ENCODE measurements at places on chromosomes 3 and 15.

- DNase-seq, result no peak
Observed at GRCh38 chr3:41176596-41176995, 22.7 kb upstream of the CTNNB1 start.

GRCh38 chr3:71930056-71930991 is 145.4 kb upstream of the PROK2 start:
- no peak for DNase-seq

GRCh38 chr15:31435912-31436628 is 109.4 kb downstream of the KLF13 start:
- no peak for DNase-seq

GRCh38 chr3:112048911-112049310 is 14.4 kb downstream of the TMPRSS7 start:
- DNase-seq, result no peak

DNA sequence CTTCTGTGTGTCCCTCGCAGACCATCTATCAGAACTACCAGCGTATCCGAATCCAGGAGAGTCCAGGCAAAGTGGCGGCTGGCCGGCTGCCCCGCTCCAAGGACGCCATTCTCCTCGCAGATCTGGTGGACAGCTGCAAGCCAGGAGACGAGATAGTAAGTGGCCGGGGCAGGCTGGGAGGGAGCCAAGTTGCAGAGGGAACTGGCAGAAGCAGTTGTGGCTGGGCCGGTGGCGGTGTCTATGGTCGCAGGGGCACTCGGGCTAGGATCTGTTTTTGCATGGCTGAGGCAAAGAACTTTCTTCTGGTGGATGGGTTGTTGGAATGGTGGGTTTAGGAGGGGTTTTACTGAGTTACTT is 10.1 kb downstream of the MCM2 start:
- no peak for DNase-seq

- no peak for DNase-seq
Observed at GRCh38 chr3:140602781-140603180, 75.1 kb upstream of the TRIM42 start.

GRCh38 chr15:63385911-63386531 is 4.4 kb upstream of the CA12 start:
- DNase-seq, result no peak

DNA sequence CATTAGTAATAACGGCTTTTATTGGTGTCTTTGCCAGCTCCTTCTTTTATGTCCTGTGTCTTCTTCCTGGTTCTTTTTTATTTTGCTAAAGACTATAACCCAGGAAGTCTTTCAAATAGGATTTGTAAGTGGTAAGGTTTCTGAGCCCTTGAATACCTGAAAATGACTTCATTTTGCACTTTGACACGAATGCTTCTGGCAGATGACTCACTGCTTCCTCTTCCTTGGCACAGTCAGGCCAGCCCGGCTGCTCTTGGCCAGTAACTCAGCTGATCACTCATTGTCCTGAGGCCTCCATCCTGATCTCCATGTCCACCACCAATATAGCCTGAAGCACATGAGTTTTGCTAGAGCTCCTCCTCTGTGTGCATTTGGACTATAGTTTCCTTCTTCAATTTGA is 48.7 kb upstream of the NR2E3 start:
- no peak for DNase-seq

DNA sequence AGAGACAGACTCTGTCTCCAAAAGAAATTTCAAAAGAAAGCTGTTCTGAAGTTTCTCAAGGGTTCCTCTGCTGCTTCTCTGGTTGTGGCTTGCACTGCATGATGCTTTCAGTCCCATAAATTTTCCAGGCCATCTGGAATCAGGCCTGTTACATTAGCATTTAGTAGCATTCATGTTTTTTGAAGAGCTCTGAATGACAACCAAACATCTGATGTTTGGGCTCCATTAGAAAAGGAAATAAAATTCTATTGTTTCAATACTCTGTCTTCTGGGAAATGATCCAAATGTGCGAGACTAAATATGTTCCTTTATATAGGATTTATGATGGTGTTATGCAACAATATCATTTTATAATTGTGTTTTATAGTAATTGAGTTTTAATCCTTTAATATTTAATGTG is 455.8 kb downstream of the GABRG3 start:
- DNase-seq, result peak; percentile 78

GRCh38 chr15:69298697-69299441 is at the start of gene PAQR5:
Gene PAQR5, plus strand, starts transcription at chr15:69298912. Its CDS starts 61,169 bp downstream, at chr15:69360081.
- peak; percentile 8 for DNase-seq

DNA sequence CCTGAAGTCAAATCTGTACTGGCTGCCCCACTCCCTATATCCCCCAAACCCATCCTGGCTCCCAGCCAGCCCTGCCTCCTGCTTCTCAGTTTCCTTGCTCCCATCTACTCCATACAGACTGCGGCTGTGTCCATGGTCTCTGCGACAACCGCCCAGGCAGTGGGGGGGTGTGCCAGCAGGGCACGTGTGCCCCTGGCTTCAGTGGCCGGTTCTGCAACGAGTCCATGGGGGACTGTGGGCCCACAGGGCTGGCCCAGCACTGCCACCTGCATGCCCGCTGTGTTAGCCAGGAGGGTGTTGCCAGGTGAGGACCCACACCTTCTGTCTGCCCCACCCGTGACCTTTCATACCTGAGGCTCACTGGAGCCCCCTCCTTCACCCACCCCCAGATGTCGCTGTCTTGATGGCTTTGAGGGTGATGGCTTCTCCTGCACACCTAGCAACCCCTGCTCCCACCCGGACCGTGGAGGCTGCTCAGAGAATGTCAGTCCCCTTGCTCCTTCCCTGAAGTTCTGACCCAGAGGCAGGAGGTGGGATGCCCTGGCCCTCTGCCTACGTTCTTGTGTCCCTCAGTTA is 14.7 kb downstream of the STAB1 start:
- DNase-seq, result no peak

GRCh38 chr15:64070106-64070505 is 23.5 kb downstream of the CIAO2A start:
- no peak for DNase-seq

GRCh38 chr3:27714146-27714526 is 8.0 kb downstream of the EOMES start:
- DNase-seq, result no peak

DNA sequence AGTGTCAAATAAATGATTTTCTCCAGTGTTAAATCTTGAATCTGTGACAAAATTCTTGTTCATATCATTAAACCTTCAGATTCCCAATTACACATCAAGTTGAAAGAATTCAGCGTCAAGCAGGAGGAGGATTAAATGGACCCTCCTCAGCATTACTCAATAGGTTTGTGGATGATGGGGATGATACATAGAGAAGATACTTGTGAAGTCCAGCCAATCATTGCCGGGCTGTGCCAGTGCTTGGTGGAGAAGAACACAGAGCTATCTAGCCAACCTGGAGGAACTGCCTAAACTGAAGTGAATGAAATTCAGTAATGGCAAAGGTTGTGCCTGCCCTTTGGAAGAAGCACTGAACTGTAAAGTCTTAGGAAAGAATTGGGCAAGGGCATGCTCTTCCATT is 47.0 kb upstream of the PRICKLE2 start:
- no peak for DNase-seq

DNA sequence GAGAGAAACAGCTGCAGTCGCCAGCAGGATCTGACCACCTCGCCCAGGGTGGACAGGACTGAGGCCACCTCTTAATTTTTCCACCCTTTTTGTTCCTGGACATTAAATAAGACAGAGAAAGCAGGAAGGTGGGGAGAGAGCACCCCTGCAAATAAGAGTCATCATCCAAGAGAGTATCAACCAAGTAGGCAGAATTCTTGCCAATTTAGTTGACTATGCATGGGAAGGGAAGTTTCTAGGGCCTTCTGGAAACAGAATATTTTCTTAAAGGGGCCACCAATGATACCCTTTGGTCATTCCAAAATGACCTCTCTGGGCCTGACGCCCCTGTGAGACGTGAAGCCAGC is 136.2 kb downstream of the TJP1 start:
- DNase-seq, result no peak

DNA sequence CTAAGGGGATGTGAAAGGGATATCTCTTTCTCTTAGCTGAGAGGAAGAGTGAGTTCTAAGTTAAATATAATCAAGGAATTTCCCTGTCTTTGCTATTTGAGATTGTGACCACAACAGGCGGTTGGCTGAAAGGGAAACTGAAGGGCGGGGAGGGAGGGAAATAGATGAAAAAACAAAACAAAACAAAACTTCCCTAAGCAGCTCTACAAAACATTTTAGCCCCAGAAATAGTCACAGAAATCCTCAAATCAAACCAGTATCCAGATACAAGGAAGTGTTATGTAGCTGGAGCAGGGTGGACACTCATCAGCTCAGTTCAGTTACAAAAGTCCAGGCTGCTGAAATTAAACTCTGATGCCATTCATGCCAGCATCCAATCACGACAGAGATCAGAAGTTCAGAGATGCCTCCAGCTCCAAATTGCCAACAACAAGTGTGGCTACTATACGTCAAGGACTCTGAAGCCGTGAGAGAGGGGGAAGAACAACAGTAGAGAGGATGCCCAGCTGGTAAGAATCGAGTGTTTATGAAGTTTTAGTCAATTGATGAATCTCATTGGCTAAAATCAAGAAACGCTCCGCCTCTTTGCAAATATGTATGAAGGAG is 319 bp upstream of the TP63 start:
- no peak for DNase-seq

DNA sequence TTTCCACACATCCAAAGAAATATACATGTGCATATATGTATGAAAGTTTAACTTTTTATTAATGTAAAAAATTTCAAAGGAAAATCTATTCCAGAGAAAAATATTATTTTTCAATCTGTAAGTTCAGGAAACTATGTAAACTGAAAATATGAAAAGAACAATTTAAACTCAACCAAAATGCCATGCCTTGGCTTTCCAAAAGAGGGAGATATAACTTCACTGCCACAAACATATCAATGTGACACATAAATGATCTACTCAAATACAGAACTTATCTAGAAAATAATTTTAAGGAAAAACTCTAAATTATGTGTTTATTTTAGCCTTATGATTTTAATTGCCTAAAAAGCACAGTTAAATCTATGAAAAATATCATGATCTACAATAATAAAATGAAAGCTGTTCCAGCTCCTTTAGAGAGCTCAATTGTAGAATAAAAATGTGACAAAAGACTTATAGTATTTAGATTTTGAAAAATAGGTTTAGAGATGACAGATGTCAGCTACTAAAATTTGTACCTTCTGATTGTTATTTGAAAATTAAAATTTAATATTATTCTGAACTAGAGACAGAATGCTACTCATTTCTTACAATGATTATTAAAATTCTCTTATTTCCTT is 94.8 kb downstream of the GBE1 start:
- DNase-seq, result no peak

DNA sequence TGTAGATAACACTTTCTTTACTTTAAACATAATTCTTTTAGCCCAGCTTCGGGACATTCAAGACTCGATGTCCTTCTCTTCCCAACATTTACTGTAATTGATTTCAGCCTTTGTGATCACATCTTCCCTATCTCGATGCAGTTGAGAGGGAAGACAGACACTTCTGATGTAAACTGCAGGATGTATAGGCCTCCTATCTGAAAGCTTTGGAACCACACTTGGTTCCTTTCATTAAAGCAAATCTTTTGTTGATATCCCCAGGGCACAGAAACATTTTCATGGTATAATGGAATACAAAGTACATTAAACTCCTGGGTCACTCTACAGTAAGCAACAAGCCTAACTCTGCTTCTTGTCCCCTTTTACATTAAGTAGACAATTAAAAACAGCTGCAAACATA is 6.4 kb downstream of the GRM7 start:
- DNase-seq, result no peak

- DNase-seq, result no peak
Observed at GRCh38 chr3:41075975-41076374, 123.3 kb upstream of the CTNNB1 start.

DNA sequence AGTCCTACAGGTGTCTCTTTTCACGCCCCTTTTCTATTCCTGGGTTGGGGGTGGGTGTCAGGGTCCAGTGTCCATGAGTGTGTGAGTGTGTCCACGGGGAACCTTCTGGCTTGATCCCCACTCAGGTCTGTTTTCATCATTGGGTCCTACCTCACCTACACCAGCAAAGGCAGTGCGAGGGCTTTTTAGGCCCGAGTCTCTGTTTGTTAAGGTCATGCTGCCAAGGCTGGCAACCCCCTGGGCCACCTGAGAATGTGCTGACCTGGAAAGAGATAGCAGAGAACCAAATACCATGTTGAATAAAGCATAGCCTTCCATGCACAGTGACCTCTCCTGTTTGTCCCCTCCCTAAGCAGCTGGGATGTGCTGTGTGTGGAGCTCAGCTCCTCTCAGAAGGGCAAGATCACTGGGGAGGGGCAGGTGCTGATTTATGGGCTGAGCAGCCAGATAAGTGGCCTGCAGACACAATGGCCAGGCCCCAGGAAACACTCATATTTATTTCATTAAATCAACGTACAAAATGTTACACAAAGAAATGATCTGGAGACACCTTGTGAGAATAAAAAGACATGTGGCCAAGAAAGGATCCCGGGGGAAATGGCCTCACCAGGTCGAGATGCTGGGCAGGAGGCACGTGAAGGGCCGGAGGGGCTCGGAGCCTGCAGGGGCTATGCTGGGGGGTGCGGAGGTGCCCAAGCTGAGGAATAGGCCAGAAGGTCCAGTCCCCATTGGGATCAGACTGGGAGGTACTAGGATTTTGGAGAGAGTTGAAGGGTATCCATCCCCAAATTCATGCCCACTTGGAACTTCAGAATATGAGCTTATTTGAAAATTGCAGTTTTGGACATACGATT is 36.1 kb downstream of the RAB6B start:
- peak; percentile 8 for DNase-seq

DNA sequence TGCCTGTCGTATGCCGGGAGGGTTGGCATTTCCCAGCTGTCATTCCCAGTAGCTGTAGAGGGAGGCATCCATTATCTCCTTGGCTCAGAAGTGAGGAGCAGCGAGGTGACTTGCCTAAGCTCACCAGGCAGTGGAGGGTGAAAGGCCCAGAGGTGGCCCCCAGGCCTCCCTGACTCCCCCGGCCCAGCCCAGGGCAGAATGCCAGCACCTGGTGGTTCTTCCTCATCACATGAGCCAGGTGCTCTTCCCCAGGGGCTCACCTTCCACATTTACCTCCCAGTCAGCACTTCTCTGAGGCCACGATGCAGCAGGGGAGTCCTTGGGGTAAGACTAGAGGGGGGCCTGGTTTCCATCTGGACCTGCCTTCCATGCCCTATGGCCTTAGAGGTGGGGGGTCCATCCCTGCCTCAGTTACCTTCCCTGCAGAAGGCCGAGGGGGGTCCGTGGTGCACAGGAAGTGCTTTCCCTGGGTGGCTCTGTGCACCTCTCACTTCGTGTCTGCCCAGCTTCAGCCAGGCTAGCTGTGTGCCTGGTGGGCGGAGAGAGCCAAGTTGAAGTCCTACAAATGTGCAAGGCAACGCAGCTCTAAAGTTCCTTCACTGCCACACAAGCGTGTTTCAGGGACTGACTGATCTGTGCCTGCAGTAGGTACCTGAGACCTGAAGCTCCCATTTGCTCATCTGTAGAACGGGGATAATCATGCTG is 70.3 kb upstream of the PLXNA1 start:
- no peak for DNase-seq

- no peak for DNase-seq
Observed at GRCh38 chr3:117660941-117661817, 951.6 kb downstream of the TUSC7 start.
